ENCODE measurements at places on chromosomes 12 and 14.

- DNase-seq = no peak
These were observed 21.1 kb upstream of the CORO1C start for GRCh38 chr12:108752387-108752786.

DNA sequence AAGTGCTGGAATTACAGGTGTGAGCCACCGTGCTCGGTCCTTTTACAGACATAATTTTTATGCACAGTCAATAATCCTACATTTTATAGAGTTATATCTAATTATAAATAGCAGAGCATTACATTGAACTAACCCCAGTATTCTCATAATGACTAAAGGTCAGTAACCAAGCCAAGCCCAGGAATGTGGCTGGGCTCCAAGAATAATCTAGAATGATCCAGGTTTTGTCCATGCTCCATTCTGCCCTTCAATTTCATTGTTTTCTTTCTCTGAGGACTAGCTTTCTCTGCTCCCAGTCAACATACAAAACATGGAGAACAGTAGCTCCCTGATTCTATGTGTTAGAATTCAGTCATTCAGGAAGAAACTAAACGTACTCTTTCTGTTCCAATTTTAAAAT lies 92.1 kb upstream of the KRR1 start:
- no peak for DNase-seq

DNA sequence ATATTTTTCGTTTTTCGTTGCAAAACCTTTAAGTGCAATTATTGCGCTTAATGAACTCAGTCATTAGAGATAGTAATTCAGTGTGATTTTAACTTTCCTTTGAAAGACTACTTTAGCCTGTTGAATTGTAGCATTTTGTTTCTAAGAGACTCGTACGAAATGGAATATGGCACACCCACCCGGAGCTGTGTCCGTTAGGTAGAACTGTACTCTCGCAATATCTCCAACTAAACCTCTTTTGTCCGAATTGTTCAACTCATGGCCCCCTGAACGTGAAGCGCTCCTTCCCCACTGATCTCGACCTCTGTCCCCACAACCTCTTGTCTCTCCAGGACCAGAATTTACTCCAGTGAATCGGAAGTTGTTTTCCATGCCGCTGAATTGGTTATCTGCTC lies 800 bp downstream of the PCNX4 start:
- no peak for DNase-seq

- DNase-seq = no peak
These were observed 3.3 kb upstream of the CCND2 start for GRCh38 chr12:4270016-4270830.

GRCh38 chr12:9098115-9098452 lies 17.6 kb downstream of the A2M start:
- no peak for DNase-seq
